ENCODE measurements at places on chromosomes 11 and 22. TPM values are rescaled to one million over a fixed set of nuclear protein-coding genes. Genes with fewer than 3 reads are reported as not detected.

The TMEM86A gene
- total RNA-seq: 4.7 TPM

The KRTAP5-1 gene
- not detected for total RNA-seq

The RPS19BP1 gene
- total RNA-seq: 149 TPM

The GRK2 gene
- 42.6 TPM for total RNA-seq

The RIBC2 gene
- not detected for total RNA-seq

DNA sequence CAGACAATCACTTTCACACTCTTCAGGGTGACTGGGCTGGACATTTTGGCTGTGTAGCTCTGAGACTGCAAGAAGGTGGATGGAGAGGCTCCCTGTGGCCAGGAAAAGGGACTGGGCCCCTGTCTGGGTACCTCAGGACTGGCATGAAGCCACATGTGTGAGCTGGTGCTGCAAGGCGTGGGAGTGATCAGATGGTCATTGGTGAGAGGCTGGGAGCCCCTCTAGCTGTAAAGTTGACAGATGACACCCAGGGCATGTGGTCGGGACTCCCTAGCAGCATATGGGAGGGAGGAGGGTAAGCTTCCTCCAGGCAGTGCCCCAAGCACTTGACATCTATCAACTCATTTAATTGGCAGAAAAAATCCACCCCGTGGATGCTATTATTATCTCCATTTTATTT lies 18.9 kb upstream of the CABP2 start:
- no peak for DNase-seq

- no peak for DNase-seq
These were observed 55.1 kb downstream of the MTMR3 start for GRCh38 chr22:29937940-29938693.

DNA sequence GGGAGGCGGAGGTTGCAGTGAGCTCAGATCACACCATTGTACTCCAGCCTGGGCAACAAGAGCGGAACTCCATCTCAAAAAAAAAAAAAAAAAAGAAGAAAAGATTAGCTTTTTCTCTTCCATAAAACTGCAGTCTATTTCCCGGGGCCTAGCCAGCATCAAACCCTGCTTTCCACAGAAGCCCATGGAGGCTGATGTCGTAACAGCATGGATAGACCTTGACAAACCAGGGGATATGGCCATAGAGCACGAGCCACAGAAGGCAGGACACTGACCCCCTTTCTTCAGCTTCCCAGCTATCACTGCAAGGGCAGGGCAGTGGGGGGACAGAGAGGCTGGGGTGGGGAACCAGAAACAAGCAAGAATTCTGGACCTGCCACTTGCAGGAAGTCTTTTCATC lies 21.5 kb downstream of the HPS4 start:
- DNase-seq: no peak

GRCh38 chr22:46796566-46797195 lies 34.2 kb downstream of the TBC1D22A start:
- DNase-seq: no peak

GRCh38 chr22:19176732-19177131 lies 1.8 kb downstream of the SLC25A1 start:
- no peak for DNase-seq

GRCh38 chr11:77668760-77669159 lies 31.2 kb upstream of the CLNS1A start:
- DNase-seq: no peak

DNA sequence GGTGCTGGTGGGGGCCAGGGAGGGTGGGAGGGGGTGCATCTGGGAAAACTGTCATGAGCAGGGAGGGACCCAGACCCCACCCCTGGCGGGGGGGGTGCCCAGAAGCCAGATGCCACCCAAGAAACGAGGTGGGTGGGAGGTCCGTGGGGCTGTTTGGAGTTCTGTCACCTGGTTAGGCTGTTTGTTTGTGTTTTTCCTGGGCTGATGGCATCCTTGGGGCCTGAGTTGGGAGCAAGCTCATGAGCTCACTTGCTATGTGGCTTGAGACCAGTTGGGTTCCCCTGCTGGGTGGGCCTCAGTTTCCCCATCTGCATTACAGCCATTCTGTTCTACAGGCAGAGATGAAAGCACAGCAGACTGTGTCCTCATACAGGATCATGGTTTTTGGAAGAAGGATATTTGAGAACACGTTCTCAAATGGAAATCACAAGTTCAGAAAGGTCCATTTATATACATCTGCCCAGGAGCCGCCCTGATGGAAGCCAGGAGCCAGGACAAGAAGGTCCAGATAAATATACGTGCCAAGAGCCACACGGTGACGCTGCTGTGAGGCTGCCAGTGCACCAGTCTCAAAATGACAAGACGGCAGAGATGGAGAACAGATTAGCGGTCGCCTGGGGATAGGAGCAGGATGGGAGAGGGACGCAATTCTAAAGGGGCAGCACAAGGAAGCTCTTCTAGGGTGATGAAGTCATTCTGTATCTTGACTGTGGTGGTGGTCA lies 312.9 kb downstream of the MN1 start:
- DNase-seq: no peak

DNA sequence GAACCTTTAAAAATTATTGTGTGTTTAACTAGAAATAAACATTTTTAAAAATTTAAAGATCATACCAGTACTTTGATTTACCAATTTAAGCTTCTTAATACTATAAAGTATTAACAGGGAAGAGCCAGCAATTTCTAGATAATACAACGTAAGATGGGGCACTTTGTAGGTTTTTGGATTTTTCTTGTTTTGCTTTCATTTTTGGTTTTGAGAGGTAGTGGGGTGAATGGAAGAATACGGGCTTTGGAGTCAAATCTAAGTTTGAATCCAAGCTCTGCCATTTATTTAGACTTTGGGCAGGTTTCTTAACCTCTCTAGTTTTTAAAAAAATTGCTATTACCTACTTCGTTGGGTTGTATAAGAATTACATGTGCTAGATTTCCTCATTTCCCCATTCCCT lies 44.9 kb downstream of the CSTPP1 start:
- no peak for DNase-seq
